ENCODE measurements at places on chromosomes 3 and 15.

- no peak for DNase-seq
Measured at GRCh38 chr3:127461286-127461910, 129.1 kb downstream of the TPRA1 start.

GRCh38 chr3:179957264-179957845, 79.4 kb downstream of the PEX5L start:
- no peak for DNase-seq

DNA sequence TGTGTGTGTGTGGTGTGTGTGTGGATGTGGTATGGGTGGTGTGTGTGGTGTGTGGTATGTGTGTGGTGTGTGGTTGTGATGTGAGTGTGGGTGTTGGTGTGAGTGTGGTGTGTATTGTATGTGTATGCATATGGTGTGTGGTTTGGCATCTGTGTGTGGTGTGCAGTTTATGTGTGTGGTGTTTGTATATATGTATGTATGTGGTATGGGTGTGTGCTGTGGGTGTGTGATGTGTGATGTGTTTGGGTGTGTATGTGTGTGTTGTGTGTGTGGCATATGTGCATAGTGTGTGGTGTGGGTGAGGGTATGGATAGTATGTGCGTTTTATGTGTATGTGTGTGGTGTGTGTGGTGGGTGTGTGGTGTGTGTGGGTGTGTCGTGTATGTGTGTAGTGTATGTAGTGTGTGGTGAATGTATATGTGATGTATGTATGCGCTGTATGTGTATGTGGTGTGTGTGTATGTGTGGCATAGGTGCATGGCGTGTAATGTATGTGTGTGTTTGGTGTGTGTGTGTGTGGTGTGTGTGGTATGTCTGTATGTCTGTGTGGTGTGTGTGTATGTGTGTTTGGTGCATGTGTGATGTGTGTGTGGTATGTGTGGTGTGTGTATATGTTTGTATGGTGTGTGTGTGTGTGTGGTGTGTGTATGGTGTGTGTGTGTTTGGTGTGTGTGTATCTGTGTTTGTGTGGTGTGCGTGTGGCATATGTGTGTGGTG, 58.0 kb downstream of the EFCAB12 start:
- DNase-seq = no peak

DNA sequence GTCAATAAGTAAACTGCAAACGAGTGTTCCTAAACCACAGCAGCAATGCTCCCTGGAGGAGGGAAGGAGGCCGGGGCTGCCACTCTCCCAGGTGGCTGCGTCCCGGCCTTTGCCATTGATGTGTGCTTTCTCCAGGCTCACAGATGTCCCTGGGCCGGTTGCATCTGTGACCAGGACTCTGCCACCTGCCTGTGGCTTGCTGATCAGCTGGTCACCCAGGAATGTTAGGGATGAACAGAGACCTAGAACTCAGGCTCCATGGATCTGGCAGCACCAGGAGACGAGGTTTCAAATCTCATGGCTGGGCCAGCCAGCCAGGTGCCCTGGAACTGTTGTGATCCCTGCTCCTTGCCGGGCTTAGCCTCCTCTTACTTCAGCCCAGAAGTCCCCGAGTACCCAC, 65.7 kb downstream of the KLF15 start:
- no peak for DNase-seq

DNA sequence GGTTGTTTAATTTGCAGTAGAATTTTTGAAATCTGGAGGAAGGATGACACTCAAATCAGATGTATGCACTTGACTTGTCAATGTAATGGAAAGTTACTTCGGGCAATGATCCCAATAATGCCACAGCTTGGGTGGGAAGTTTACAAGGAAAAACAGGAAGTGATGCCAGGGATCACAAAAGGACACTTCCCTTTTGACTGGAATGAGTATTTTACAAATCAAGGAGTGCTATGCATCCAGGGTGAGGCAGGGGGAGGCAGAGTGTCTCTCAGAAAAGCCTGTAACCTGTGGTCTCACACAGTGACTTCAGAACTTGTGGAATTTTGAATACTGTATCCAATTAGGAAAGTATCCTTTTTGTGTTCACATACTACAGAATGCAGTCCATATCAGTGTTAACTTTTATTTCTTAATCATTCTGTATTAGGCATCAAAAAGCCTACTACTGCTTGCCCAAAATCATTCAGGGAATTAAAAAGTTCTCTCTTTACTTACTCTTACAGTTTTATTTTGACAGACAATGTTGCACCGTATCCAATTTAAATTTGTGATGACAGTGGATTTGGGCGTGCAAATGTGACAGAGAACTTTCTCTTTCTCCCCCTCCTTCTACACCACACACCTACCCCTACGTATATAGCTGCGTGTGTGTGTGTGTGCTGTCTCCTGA, 445.1 kb downstream of the MECOM start:
- no peak for DNase-seq

DNA sequence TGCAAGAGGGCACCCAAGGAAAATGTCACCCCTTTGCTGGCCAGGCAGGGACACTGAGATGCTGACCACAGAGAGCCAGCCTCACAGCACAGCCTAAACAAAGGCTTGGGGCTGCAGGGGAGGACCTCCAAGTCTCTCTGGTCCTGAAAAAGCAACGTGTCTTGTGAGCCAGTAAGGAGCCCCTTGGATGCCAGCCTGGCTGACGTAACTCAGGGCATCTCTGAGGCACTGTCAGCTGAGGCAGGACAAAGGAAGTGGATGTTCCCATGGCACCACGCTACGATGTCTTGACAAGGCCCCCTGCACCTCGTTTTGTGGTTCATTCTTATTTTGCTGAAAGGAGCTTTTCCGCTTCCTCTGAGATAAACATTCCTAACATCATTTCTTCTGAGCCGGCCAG, 160.7 kb downstream of the OR4M2 start:
- no peak for DNase-seq

DNA sequence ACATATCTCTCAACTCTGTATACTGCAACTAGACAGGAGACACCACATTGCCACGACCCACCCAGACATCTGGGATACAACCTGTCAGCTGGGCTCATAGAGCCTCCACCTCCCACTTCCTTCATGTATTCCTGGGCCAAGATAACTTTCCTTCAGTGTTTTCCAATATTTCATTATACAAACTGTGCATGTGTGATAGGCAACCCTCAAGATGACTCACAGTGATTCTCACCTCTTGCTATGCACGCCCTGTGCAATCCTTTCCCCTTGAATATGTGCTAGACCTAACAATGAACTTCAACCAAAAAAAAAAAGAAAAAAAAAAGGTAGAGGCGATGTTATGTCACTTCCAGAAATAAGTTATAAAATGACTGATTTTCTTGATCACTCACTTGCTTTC, 138.0 kb upstream of the ALCAM start:
- no peak for DNase-seq

Data from forelimb muscle (tissue), 1 donor.